ENCODE measurements at places on chromosomes 5 and 9.

- DNase-seq = no peak
Observed at GRCh38 chr5:118637947-118638670, 350.2 kb downstream of the DTWD2 start.

- DNase-seq = no peak
Observed at GRCh38 chr5:31464081-31464480, 67.8 kb downstream of the DROSHA start.

GRCh38 chr9:130971294-130971849 lies 32.3 kb upstream of the FIBCD1 start:
- DNase-seq = no peak

GRCh38 chr9:110671849-110672248 lies 3.3 kb downstream of the MUSK start:
- no peak for DNase-seq

- no peak for DNase-seq
Observed at GRCh38 chr9:111038331-111039230, at the start of gene LPAR1. Gene LPAR1, minus strand, starts transcription at chr9:111038470. Its CDS starts 66,353 bp downstream, at chr9:110972117.

GRCh38 chr9:127393645-127394044 lies 3.3 kb upstream of the SLC2A8 start:
- no peak for DNase-seq

- no peak for DNase-seq
Observed at GRCh38 chr5:179733772-179734126, 1.1 kb downstream of the MAML1 start.

DNA sequence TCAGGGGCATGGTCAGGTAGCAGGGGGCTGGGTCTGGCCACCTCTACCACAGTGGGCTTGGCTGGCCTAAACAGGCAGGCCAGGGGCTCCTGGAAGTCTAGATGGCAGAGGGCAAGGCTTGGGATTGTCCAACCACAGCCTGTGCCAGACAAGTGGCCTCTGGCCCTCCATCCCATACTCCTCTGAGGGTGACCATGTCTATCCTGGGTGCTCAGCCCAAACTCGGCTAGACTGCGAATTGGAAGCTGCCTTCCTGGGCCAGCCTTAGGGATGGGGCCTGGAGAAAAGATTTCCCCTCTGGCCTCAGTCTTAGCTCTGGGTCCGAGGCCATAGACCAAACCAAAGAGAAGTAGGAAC lies 110.5 kb downstream of the PHF2 start:
- DNase-seq = no peak

GRCh38 chr5:134019636-134020035 lies 14.9 kb upstream of the VDAC1 start:
- no peak for DNase-seq

DNA sequence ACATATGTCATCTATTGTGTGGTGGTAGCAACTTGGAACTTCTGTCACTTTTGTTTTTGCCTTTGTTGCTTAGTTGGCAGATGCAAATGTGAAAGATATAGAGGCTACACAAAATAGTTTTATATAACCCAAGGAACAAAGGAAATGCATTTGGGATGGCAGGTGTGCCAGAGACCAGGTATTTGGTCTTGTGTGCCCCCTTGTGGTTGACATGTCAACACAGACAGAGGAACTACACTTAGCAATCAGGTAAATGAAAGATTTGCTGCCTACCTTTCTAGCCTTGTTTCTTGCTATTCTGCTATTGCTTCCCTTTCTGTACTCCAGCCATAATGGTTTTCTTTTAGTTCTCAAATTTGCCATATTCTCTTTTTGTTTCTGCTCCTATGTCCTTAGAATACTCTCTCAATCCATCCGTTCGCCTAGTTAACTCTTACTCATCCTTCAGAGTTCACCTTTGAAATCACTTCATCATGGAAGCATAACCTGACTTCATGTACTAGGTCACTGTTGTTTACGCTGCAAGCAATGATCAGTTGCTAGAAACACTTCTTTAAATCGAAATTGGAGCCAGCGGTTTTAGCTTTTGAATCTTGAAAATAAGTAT lies 119.5 kb downstream of the TRPM3 start:
- DNase-seq = peak; percentile 38
